ENCODE measurements at places on chromosomes 13 and 19.

GRCh38 chr13:107069108-107069776, 501.3 kb upstream of the ARGLU1 start:
- no peak for DNase-seq

DNA sequence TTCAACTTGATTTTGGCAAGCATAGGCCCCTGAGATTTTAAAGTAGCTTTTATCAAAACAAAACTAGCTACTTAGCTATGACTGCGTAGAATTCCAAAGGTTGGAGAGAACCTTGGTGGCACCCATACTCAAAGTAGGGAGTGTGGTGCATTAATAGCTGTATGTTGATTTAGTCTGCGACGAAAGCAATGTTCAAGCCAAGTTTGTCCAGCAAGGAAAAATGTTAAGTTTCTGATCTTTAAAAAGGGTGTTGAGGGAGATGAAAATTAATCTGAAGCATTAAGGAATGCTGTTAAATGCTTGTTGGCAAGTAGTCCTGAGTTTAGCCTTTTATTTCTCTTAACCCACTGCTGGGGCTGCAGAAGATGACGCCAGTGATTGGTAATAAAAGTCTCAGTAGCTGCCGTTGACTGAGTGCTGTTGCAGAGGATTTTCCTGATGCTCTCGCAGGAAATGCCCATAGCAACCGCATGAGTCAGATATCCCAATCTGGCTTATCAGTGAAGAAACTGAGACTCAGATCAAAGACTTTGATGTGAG, 75.9 kb upstream of the RNF113B start:
- DNase-seq = no peak

DNA sequence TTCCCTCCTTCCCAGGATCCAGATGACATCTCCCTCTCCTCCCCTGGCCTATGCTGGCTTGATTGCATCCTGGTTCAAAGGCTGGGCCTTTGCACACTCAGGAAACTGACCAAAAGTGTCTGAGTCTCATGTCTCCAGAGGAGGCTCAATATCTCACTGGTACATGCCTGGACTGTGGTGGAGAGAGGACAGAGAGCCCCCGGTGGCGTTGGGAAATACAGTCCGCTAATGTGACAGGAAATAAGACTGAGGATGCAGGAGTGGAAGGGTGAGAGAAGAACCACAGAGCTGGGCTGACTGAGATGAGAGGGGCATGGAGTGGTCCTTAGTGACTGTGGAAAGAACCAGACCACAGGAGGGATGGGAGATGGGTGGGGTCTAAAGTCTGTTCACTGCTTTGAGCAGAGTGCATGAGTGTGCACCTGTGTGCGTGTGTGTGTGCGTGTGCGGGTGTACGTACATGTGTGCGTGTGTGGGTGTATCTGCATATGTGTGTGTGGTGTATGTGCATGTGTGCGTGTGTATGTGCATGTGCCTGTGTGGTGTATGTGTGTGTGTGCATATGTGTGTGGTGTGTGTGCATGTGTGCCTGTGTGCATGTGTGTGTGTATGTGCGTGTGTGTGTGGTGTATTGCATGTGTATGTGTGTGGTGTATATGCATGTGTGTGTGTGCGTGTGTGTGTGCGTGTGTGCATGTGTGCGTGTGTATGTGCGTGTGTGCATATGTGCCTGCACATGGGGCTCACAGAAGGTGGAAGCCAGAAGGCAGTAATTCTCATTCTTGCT, 1.9 kb downstream of the SIGLEC5 start:
- DNase-seq = no peak

GRCh38 chr13:111058796-111059506, 56.2 kb upstream of the ARHGEF7 start:
- DNase-seq = no peak

DNA sequence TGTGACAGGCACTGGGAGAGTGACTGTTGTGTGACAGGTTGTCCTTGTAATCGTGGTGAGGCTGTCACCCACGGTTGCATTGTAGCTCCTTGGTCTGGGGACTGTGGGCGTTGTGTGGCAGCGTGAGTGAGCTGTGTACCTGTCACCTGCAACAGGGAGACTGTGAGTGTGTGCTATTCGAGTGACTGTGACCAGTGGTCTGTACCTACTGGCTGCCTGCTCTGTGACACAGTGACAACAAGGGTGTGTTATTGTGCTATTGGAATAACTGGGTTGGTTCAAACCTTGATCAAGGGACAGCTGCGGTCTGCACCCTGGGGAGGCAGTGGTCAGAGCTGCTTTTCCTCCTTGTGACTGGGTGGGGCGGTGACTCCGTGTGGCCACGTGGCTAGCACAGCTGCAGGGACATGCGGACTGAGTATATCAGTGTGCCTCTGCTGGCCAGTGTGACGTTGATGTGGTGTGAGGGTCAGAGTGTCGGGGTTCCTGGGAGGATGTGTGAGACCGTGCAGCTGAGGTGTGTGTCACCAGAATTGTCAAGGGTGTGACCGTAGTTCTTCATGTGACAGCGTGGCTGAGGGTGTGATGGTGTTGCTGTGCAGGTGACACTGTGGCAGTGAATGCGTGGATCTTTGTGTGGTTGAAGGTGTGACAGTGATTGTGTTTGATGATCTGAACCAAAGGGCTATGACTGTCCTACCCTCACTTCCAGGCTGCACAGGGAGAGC, 10.1 kb upstream of the NFIX start:
- DNase-seq = peak; percentile 36

DNA sequence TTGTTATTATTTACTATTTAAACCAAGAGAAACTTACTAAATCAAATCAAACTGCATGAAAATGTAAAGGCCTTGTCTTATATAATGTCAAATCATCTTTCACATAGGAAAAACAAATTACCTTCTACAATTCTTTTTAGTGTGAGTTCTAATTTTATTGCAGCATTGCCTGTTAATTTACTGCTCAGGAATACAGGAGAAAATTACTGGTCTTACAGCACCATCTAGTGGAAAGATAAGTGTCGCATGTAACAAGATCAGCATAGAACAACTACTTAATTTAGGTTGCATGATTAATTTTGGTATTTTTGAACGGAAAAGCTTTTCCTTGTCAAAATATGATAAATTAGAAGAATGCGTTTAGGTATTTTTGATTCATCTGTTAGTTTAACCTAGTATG, 502.7 kb downstream of the UQCRFS1 start:
- peak; percentile 30 for DNase-seq
